ENCODE measurements at places on chromosomes 2 and 18.

DNA sequence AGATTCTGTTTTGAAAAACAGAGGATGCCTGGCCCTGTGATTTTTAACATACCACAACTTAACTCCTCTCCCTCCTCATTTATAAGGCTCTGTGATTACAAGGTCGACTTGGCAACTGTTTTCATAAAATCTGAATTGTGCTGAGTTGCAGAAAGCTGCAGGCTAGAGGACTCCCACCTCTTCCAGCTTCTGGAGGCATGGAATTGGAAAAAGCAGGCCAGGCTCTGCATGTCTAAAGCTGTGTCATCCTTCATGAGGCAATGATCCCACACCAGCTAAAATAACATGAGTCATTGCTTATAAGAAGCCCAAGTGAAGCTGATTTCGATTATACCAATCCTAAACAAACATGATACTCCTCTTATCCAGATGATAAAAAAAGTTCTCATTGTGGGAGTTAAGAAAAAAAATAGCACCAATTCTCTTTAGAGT is 11.7 kb downstream of the ARHGAP28 start:
- DNase-seq, result no peak

- DNase-seq, result no peak
These were observed 37.3 kb downstream of the CCDC93 start for GRCh38 chr2:117976581-117976980.

- DNase-seq, result no peak
These were observed 38.8 kb upstream of the DNER start for GRCh38 chr2:229752970-229753729.

DNA sequence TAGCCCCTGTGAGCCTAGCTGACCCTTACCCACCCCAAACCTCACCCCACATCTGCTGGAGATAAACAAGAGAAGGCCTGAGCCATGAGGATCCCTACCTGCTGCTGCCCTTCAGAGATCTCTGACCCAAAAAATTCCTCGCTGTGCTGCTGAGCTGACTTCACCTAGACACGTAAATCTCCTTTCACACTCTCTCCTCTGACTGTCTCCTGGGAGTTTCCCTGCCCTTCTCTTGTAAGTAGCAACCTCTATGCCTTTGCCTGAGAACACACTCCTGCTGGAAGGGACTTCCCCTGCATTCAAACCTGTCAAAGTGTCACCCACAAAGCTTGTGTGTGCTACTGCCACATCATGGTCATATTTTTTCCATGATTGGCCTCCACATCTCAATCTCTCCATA is 134.2 kb upstream of the NOL4 start:
- DNase-seq, result no peak

GRCh38 chr2:74083750-74084149 is 64.0 kb downstream of the BOLA3 start:
- DNase-seq, result no peak

DNA sequence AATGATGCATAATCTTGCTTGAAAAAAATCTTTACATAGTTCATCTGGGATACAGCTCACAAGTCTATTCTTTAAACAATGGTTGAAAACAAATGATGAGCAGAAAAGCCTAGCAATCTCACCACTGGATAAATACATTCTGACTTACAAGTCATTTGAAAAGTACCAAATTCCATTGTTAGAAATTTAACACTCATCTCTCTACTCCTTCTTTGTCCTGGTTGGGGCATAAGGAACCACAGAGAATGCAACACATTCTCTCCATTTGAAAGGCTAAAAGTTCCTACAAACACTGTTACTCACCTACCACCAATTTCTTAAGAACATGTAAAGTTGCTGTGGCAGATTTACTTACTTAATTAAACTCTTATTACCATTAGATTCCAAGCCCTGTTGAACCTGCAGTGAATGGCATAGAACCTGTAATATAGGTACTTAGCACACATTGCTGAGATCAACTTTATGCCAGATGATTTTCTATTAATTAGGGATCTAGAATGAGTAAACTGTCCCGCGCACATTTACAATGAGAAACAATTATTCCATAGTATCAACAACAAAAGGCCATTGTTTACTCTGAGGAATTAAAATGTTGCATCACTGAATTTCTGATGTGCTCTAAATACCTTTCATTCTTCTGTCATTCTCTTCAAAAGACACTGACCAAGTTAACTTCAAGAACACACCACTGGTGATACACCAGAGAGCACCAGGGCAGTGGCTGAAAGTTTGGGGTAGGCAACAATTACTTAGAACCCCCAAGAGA is 69.6 kb downstream of the CABYR start:
- DNase-seq, result no peak
